ENCODE measurements at places on chromosomes 16 and 17. TPM values are rescaled to one million over a fixed set of nuclear protein-coding genes. Genes with fewer than 3 reads are reported as not detected.
A peak's percentile ranks its signal among the peaks of the same experiment; 100 is the strongest.

DNA sequence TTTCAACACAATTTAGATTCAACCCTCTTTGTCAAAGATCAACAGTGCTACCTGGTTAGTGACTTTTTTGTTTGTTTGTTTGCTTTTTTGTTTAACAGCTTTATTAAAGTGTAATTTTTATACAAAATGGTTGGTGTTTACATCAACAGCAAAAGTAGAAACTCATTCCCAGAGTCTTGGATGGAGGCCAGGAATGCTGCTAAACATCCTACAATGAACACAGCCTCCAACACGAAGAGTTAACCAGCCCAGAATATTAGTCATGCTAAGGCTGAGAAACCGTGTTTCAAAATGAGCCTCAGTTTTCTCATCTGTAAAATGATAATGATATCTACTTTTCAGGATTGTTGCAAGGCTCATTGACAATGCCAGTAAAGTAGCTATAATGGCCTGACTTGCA is 211.0 kb upstream of the MAF start:
- DNase-seq, result no peak

- peak; percentile 63 for DNase-seq
Observed at GRCh38 chr16:69329369-69330285, 761 bp downstream of the PDF start.

DNA sequence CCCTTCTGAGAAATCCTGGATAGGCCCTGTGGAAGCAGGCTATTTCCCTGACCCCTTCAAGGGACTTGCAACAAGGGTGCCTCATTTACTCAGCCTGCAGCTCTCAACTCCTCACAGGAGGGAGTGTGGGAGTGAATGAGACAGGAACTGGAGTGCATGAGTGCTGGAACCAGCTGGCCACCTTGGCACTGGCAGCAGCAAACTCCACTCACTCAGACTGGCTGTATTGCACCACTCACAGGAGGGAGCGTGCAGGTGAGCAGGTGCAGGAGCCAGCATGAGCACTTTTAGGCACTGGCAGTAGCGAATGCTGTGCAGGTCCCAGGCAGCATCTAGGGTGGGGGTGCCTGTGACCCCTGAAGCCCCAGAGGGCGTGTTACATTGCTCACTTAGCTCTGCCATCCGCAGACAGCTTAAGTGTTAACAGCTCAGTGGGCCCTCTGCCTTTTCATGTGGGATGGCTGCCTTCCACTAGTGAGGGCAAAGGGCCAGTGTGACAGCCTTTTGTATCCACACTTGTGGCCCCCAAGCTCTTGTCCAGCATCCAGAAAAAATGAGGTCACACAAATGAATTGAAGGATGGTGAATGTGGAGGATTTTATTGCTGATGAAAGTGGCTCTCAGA is 11.0 kb upstream of the ZNHIT3 start:
- DNase-seq, result no peak

- no peak for DNase-seq
Observed at GRCh38 chr17:1067282-1067956, 70.5 kb downstream of the TIMM22 start.

- DNase-seq, result peak; percentile 47
Observed at GRCh38 chr17:78358538-78359320, 1.1 kb downstream of the SOCS3 start.

DNA sequence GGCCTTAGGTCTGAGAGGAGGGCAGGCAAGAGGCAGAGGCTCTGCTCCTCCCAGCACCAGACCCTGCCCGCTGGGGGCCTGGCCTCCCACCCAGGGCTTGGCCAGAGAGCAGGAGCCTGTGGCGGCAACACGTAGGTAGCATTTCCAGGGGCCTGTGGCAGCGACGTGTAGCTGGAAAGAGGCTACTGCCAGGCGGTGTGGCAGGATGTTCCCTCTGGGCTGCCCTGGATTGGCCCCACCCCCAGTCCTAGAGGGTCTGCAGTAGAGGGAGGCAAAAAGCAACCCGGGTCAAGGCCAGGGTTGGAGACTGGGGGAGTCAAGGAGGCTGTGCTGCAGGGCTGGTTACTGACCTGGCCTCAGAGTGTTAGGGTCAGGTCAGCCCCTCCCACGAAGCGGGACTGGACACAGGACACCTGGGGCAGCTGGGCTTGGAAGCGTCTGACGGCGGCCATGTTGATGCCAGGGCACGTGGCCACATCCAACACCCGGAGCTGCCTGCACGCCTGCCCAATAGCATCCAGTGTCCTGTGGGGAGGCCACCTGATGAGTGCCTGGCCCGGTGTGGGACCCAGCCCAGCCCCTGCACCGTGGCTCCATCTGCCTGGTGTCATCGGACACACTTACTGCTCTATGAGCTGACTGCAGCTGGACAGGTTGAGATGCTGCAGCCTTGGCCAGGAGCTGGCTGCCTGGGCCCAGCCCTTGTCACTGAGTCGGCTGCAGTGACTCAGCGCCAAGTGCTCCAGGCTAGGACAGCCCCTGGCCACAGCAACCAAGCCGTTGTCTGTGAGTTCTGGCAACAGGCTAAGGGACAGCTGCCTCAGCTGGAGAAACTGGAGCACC is 8.5 kb downstream of the ELMO3 start:
- no peak for DNase-seq

GRCh38 chr16:88703486-88704309 is 2.5 kb downstream of the RNF166 start:
- DNase-seq, result peak; percentile 86

- no peak for DNase-seq
Observed at GRCh38 chr16:30923554-30924075, at the start of gene FBXL19. Gene FBXL19 (plus strand): TSS chr16:30923572. CDS start chr16:30925755, 2,183 bp downstream.

GRCh38 chr16:78749745-78750268 is 650.4 kb downstream of the WWOX start:
- no peak for DNase-seq

DNA sequence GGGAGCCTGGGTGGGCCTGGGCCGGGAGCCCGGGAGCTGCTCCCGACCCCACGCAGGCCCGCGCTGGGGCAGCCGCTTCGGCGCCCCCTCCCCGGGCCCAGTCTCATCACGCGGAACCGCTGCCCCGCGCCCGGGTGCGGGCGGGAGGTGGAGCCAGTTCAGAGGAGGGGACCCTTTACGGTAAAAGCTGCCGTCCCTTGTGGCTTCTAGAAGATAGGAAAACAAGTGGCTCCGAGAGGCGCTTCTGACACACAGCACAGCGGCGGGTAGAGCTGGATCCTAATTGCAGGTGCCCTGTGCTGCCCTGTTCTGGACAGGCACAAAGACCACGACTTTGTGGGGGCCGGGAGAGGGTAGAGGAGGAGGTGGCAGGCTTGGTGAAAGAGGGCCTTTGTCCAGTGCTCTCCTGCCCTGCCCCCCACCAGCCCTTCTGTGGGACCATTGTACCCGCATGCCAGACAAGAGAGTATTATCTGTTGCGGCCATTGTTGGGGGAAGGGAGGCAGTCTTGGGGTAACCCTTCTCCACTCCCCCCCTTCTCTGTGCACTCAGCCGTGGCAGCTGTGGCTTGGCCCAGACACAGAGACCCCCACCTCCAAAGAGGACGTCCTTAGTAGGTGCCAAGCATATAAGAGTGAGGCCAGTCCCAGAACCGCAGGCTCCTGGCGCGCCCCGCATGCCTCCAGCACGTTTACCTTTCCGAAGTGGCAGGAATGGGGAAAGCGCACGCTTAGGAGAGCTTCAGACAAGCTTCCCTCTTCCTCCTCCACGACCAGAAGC is 736 bp downstream of the CNP start:
- DNase-seq, result peak; percentile 63

SKAP1 gene
- total RNA-seq, result 71.7 TPM

CACNG3 gene
- not detected for total RNA-seq

USP6 gene
- 0.05 TPM for total RNA-seq

CMTM4 gene
- total RNA-seq, result 4.1 TPM

CPHXL2 gene
- not detected for total RNA-seq

FBXW10 gene
- not detected for total RNA-seq

CCDC200 gene
- not detected for total RNA-seq

PYDC1 gene
- not detected for total RNA-seq

DHRS13 gene
- 18.0 TPM for total RNA-seq

ADORA2B gene
- 0.24 TPM for total RNA-seq
